CD8-positive, alpha-beta memory T cell (primary cell): ENCODE measurements at places on chromosomes 3 and 15. TPM values are rescaled to one million over a fixed set of nuclear protein-coding genes. Genes with fewer than 3 reads are reported as not detected.

PCBP4 gene
- 12.5 TPM for total RNA-seq

HYAL1 gene
- total RNA-seq, result not detected

DNA sequence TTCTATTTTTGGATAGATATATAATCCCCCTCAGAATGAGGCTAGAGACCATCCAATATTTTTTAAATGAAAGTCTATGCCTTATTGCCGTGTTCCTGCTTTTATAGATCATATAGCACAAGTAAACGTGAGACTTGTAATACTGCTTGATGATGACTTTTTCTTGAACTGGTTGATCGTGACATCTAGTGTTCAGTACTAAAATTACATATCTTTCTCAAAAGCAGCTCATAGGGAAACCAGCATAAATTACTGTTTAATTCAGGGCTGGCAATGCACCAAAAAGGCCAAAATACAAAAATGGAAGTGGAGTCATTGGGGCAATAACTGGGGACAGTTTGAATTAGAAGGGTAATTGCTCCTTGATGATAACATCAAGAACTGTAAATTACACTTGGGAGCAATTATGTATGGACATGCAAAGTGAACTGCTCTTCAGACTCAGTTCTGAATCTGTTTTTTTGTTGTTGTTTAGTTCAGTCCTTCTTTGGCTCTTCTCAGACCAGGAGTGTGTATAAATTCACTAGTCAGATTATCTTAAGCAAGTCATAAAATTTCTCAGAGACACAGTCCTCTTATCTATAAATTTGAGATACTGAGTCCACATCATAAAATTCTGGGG is 325.3 kb downstream of the THSD4 start:
- no peaks in the 10 kb centered on the region for H3K4me1 ChIP-seq
- H3K36me3 ChIP-seq, result no peaks in the 10 kb centered on the region
- no peak for DNase-seq

SUSD5 gene
- not detected for total RNA-seq

- H3K4me3 ChIP-seq, result no peak overlapping the region
- no peak overlapping the region for H3K27ac ChIP-seq
- no peak for DNase-seq
- no peaks in the 10 kb centered on the region for H3K4me1 ChIP-seq
These were observed 167.3 kb upstream of the THBS1 start for GRCh38 chr15:39413558-39413957.

- H3K36me3 ChIP-seq, result no peaks in the 10 kb centered on the region
- no peak overlapping the region for H3K27ac ChIP-seq
- H3K4me3 ChIP-seq, result no peak overlapping the region
- H3K27me3 ChIP-seq, result no peaks in the 10 kb centered on the region
These were observed 12.2 kb upstream of the NMD3 start for GRCh38 chr3:161208931-161209330.

DNA sequence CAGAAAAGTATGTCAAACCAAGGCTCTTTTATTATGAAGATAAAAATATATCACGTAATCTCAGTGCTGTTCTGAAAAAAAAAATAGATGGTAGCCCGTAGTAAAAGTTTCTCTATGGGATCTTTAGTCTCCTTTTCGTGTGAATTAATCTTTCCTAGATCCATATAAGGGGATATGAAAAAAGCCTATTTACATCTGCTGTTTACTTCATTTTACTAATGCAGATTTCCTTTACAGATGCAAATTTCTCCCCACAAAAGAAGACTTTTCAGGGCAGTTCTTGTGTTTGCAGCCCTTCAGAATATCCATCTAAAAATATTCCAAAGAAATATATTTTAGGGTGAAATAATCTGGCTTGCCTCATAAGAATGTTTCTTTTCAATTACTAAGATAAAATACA is 1291.7 kb downstream of the ROBO1 start:
- no peak for DNase-seq
- no peak overlapping the region for H3K27ac ChIP-seq
- no peaks in the 10 kb centered on the region for H3K27me3 ChIP-seq
- no peak overlapping the region for H3K4me3 ChIP-seq
- no peaks in the 10 kb centered on the region for H3K4me1 ChIP-seq

DNA sequence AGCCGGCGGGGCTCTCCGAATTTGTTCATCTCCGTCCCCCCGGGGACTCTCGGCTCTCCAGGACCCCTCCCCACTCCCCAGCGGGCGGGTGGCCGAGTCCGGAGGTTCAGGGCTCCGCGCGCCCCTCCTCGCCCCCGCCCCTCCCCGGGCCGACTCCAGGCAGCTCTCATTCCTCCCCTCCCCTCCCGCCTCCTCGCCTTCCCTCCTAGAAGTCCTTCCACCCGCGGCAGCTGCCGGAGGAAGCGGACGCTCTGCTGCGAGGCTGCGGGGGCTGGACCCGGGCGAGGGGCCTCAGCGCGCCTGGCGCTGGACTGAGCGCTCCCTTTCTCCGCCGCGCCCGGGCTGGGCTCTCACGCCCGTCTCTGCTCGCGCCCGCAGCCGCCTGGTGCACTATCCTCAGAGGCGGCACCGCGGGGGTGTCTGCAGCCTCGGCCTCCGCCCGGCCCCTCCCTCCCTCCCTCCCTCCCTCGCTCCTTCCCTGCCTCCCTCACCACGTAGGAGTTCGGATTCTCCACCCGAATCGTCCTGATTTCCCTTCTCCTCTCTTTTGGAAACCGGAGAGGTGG is at the start of gene ROBO2:
ROBO2 (plus strand) TSS at position 494 of the 566 bp plus-strand sequence. CDS start 687 bp downstream, outside the sequence.
- no peaks in the 10 kb centered on the region for H3K4me1 ChIP-seq
- no peaks in the 10 kb centered on the region for H3K36me3 ChIP-seq
- DNase-seq, result no peak
- no peaks in the 10 kb centered on the region for H3K27me3 ChIP-seq

- H3K36me3 ChIP-seq, result no peaks in the 10 kb centered on the region
- DNase-seq, result no peak
- H3K27ac ChIP-seq, result no peak overlapping the region
- H3K27me3 ChIP-seq, result no peaks in the 10 kb centered on the region
- no peak overlapping the region for H3K4me3 ChIP-seq
- H3K4me1 ChIP-seq, result no peaks in the 10 kb centered on the region
These were observed 55.5 kb downstream of the BSN start for GRCh38 chr3:49609815-49610214.

PLA2G4D gene
- not detected for total RNA-seq
